Neural crest cell (in vitro differentiated cells): ENCODE measurements at places on chromosomes 2 and 18. TPM values are rescaled to one million over a fixed set of nuclear protein-coding genes. Genes with fewer than 3 reads are reported as not detected.

Gene RNF181
- total RNA-seq, result 67.9 and 75.8 TPM in 2 replicates

Gene ASB18
- total RNA-seq, result not detected in 2 replicates

Gene CD207
- not detected in 2 replicates for total RNA-seq

Gene AMER3
- 1.3 and 1.4 TPM in 2 replicates for total RNA-seq

Gene DSC3
- total RNA-seq, result 0.09 and 0.16 TPM in 2 replicates

Gene POTEJ
- total RNA-seq, result not detected in 2 replicates

Gene ASPRV1
- total RNA-seq, result 1.2 and 1.7 TPM in 2 replicates

Gene APOB
- 0.07 and 0.09 TPM in 2 replicates for total RNA-seq

Gene SERPINB5
- total RNA-seq, result not detected in 2 replicates

DNA sequence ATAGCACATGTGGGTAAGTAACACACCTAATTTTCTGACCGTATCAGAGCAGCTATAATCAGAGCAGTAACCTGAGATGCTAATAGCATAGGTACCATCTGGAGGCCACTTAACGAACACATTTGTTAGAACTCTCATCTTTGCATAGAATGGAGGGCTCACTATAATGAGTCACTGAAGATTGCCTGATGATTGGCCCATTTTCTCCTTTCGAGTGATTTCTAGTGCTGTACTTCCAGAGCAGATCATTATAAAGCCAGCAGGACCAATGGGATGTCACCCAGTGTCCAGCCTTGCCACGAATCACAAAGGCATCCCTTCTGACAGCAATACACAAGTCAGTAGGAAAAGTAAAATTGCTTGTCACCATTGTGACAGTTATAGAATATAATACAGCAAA is 81.7 kb upstream of the REV1 start:
- no peak for DNase-seq

DNA sequence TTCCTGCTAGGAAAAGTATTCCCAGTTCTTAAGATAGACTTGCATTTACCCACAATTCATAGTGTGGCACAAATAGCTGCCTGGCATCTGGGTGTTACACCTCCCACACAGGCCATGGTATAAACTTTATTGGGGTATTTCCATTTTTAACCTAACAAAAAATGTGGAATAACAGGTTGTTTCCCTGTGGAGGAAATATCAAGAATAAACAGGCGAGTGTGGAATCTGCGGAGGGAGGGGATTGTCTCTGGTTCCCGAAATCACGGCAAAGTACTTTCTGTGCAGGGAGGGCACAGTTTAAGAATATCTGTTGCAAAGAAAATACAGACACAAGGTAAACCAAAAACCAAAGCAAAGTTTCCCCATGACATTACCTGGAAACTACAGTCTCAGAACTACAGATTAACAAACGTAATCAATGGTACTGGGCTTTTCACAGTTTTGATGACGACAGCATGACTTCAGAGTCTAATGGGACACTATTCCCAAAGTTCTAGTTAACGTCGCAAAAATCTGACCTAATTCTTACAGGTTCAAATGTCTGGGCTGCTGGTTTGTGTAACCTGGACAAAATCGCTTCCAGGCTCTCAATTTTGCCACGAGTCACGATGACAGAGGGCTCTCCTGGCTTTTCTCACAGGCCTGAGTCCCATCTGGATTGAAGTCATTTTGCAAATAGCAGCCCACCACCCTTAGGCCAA is 1.4 kb downstream of the STARD7 start:
- no peak for DNase-seq

DNA sequence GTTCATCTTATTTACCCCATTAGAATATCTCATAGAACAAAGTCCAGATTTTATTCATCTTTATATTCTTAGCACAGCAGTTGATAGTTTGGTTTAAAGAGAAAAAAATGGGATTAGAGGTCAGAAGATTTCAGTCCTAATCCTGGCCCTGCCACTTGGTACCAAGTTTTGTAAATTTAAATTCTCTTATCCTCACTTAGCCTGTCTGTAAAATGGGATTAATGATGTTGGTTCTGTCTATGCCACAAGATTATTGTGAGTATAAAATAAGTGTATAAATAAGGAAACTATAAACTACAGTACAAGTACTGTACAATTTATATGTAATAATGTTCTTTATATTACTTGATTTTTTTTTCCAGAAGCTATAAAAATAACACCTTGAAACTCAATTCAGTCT is 17.1 kb upstream of the DRC1 start:
- no peak for DNase-seq

GRCh38 chr2:219352448-219353023 is 20.0 kb upstream of the RESP18 start:
- DNase-seq, result peak; percentile 77

- DNase-seq, result no peak
Measured at GRCh38 chr2:157415591-157416101, 28.2 kb downstream of the CYTIP start.

- DNase-seq, result no peak
Measured at GRCh38 chr2:85854166-85854509, 34.7 kb downstream of the ST3GAL5 start.

GRCh38 chr2:156021146-156022040 is 311.1 kb downstream of the NR4A2 start:
- DNase-seq, result no peak

GRCh38 chr2:209584915-209585314 is 161.1 kb downstream of the MAP2 start:
- DNase-seq, result no peak

- no peak for DNase-seq
Measured at GRCh38 chr2:161424891-161425727, 9.0 kb downstream of the TBR1 start.

GRCh38 chr2:47504174-47504810 is 101.3 kb downstream of the MSH2 start:
- DNase-seq, result no peak

GRCh38 chr18:52342456-52342855 is 2.5 kb downstream of the DCC start:
- DNase-seq, result no peak

GRCh38 chr2:56102866-56103265 is 80.9 kb upstream of the CCDC85A start:
- DNase-seq, result no peak

GRCh38 chr2:169683054-169683424 is 11.2 kb downstream of the CFAP210 start:
- no peak for DNase-seq

- no peak for DNase-seq
Measured at GRCh38 chr2:18123577-18123976, 245.1 kb downstream of the KCNS3 start.

- DNase-seq, result no peak
Measured at GRCh38 chr18:62576845-62577512, 54.2 kb downstream of the ZCCHC2 start.

GRCh38 chr2:236674238-236674637 is 104.6 kb downstream of the ACKR3 start:
- no peak for DNase-seq

GRCh38 chr2:36404754-36405153 is 49.2 kb downstream of the CRIM1 start:
- DNase-seq, result no peak

DNA sequence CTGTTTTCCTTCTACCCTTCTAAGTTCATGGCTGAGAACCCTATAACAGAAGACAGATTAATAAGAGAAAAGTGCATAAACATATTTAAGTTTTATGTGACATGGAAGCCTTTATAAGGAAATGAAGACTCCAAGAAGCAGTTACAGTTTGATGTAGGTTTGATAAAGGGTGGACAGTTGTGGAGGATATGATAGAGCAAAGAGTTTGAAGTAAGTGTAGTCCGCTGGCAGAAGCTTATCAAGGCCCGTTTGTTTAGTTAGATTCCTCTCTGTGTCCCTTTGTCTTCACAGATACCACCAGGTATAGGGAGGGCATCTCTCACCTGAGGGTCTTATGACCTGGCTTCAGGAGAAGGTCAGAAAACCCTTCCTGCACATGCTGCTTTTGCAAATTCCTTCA is 10.4 kb upstream of the CASP8 start:
- no peak for DNase-seq

DNA sequence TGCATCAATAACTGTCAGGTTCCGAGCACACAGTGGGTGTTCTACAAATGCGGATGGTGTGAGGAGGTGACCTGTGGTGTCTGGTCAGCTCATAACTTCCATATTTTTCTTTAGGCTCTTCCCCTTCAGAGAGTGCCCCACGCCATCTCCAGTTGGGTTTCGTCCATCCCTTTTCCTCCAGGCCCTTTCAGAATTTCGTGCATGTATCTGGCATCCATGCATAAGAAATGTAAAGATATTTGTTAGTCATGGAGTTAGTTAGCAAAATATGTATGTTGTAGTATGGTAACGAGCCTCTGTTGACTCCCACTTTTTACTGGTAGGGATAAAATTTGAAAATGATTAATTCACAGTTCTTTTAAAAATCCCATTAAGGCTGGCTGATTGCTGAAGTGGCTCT is 67.2 kb downstream of the SNTG2 start:
- DNase-seq, result no peak

GRCh38 chr2:8857709-8858108 is 20.3 kb upstream of the KIDINS220 start:
- no peak for DNase-seq

GRCh38 chr18:59715966-59716369 is 18.7 kb upstream of the CCBE1 start:
- DNase-seq, result no peak
